ENCODE measurements at places on chromosomes 3 and 15.
A peak's percentile ranks its signal among the peaks of the same experiment; 100 is the strongest.

DNA sequence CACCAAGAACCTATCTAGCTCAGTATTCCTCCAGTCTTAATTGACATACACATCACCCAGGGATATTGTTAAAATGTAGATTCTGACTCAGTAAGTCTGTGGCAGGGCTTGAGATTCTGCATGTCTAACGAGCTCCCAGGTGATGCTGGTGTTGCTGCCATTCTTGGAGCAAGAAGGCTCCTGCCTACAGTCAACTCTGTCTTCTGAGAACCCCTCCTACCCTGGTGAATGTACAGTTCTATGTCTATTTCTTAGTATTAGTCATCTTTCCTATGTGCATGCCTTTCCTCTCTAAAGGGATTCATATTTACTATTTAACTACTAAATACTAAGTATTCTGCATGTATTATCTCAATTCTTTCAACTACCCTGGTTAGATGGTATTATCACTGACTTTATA, 268.7 kb downstream of the EDEM1 start:
- no peak for DNase-seq

DNA sequence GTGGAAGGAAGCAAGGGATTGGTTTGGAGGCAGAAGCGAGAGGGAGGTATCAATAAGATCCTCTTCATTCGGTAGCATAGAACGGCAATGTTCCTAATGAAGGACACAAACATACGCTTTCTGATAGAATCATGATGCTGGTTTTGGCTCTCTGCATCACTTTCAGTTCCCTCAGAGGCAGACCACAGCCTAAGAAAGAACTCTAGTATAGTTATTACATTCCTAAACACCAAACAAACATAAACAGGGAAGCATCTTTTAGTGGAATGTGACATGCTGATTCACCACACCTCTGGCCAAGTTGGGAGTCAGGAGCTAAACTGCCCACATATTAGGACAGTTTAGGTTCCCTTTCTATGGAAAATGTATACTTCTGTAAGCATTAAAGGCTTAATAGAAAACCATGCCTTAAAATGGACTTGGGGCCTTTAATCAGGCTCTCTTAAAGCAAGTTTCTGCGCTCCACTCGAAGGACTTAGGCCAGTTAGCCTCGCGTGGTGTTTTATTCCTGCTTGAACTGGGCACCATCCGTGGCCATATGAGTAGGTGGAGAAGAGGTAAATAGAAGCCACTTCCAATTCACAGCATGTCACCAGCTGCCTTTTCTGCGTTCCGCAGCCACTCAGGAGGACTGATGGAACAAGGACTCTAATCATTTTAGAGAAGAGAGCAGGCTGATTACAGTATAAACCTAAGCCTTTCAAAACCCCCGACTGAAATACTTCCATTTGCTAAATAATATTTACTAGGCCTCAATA, 53.7 kb downstream of the CD47 start:
- DNase-seq, result peak; percentile 38

DNA sequence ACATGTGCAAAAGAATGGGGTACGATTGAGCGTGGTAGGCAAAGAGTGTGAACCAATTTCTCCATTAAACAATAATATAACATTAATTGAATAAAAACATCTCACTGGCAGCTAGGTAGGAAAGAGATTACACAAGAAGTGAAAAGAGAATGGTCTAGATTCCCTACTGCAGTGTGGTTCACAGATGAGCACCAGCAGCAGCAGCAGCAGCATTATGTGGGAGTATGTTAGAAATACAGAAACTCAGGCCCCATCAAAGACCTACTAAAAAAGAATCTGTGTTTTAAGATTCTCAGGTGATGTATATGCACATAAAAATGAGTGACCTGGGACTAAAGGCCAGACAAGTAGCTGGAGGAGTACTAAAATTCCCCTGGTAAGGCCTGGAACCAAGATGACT, 118.2 kb downstream of the ADAM10 start:
- DNase-seq, result peak; percentile 20

GRCh38 chr3:11774296-11774877, 72.3 kb downstream of the TAMM41 start:
- no peak for DNase-seq

- no peak for DNase-seq
These were observed 84.6 kb upstream of the PXYLP1 start for GRCh38 chr3:141146979-141147470.

DNA sequence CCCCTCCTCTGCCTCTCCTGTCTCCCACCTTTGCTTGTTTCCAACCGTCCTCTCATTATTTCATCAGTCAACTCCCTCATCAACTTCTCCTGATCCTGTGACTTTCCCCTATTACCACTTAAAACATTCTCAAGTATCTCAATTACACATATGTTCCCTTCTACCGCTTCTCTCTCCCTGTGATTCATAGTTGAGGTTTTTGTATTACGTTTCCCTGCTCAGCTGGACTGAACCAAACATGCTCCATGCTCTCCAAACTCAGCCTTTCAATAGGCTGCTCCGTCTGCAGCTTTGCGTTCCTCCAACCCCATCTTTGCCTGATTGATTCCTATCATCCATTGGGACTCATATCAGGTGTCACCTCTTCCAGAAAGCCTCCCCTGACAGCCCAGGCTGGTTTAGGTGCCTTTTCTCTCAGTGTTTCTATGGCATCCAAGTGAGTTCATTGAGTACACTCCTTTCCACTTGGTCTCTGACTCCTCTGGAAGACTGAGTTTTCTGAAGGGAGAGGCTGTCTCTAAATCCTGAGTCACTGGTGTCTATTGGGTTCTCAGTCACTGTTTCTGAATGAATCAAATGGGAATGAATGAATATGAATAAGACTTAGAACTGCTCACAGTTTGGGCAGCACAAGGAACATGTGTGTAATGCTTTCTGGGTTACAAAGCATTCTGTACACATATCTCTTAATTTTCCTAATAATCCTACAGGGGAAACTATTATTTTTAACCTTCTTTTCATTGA, 56.4 kb downstream of the PLD1 start:
- DNase-seq, result no peak

GRCh38 chr3:129605203-129605921, 1.1 kb downstream of the PLXND1 start:
- DNase-seq, result peak; percentile 63

DNA sequence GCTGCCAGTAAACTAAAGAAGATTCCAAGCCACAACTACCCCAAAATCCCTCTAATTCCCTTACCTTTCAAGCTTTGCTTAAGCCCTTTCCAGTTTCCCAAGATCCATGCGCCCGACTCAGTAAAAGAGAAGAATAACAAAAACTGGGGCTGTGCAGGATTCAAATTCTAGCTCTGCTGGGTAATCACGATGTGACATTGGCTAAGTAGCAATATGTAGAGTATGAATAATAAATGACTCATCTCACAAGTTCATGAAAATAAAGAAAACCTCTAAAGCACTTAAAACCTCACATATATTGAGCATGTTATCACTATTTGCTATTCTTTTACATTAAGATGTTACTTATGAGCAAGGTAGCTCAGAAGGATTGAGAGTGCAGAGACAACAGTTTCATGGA, 522.2 kb upstream of the ZNF717 start:
- DNase-seq, result no peak
